ENCODE measurements at places on chromosomes 5 and 9.

- no peak for DNase-seq
Observed at GRCh38 chr5:168578538-168579487, at the start of gene PANK3. Gene PANK3, minus strand, starts transcription at chr5:168579368. Its CDS starts 85 bp downstream, at chr5:168579283.

DNA sequence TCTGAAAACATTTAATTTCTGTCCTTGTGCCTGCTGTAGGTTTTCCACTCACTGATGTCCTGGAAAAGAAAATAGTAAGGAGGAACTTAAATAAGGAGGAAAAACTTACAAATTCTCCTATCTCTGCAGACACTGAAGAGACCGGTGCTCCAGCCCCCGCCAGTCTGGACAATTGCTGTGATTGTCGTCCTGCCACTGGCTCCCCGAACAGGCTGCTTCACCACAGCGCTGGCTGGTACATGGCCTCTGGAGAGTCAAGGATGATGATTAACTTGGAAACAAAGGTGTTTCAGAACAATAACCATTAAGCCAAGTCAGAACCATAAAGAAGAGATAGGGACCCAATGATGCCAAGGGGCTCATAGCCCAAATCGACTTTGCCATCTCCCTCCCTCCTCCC, 7.3 kb downstream of the PLAC8L1 start:
- no peak for DNase-seq

DNA sequence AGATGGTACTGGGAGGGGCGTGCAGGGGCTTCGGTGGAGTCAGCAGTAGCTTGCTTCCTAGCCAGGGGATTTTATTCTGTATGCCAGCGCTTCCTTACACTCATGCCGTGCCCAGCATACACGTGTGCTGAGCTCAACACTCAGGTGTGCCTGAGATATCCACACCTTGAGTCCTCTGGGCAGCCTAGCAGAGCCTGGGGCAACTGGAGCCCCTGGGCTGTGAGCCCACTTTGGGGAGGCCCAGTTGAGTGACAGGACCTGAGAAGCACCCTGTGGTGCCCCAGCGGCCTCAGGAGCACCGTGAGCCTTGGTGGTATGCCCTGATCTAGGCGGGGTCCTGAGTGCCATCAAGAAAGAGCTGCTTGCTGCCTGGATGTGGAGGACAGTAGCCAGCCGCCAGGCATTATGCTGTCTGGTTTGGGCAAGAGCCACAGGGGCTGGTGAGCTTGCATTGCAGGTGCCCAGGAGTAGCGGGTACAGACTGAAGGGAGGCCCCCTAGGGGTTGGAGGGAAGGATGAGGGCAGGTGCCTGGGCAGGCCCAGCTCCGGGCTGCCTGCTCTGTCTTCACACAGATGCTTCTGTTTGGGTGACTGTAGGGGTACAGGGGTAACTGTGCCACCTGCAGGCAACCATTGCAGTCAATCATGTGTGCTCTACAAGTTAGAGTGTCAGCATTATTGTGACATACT, 42.9 kb downstream of the BNIP1 start:
- DNase-seq: no peak

DNA sequence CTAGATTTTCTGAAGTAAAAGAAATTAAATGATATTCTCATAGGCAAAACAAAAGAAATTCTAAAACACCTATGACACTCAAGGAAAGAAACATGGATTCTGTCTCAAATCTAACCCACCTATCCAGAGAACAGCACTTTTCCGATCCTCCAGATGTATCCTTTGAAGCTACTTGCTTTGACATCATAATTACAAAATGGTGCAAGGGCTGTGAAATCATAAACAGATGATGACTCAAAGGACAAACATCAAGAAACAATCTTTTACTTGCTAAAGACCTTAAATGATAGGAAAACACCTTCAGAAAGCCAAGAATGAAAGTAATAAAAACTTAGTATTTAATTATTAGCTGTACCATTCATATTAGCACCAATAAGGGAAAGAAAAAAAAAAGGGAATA, 202.6 kb downstream of the DENND1A start:
- DNase-seq: no peak

- no peak for DNase-seq
Observed at GRCh38 chr5:42985129-42986037, 54.7 kb downstream of the ANXA2R start.

- DNase-seq: no peak
Observed at GRCh38 chr5:143693651-143694252, 118.2 kb upstream of the HMHB1 start.

DNA sequence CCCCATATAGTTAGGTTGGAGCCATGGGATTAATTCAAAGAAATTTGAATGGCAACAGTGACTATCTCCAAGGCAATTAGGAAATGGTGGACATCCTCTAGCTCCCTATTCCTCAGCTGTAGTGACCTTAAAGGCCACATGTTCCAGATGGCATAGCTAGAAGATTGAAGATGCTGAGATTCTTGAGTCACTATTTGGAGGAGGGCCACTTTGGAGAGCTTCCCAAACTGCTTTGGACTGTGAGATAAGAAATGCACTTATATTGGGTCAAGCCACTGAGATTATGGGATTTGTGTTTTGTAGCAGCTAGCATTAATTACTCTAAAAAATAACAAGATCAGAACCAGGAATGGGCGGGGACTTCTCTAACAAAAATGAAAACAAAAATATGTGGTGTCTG, 636.2 kb upstream of the CCNG1 start:
- no peak for DNase-seq

DNA sequence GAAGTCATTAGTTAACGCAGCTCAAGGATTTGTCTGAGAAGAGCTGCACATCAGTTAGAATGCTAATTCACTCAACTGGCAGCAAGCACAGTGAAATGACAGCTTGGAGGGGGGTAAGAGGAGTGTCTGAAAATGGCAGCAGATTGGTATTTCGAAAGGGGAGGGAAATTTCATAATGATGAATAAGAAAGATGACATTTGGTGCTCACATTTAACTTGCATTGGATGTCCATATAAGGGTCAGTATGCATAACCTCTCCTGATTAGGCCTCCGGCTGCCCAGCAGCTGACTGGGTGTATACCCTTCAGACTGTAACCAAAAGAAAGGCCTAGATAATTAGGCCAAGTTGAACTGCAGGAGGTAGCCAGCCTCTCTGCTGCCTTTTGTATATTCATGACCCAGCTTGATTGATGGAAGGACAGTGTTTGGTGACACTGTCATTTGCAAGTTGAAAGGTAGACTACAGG, 131.0 kb downstream of the PBX3 start:
- no peak for DNase-seq

GRCh38 chr5:122719991-122720746, 54.7 kb upstream of the SNX2 start:
- DNase-seq: no peak

DNA sequence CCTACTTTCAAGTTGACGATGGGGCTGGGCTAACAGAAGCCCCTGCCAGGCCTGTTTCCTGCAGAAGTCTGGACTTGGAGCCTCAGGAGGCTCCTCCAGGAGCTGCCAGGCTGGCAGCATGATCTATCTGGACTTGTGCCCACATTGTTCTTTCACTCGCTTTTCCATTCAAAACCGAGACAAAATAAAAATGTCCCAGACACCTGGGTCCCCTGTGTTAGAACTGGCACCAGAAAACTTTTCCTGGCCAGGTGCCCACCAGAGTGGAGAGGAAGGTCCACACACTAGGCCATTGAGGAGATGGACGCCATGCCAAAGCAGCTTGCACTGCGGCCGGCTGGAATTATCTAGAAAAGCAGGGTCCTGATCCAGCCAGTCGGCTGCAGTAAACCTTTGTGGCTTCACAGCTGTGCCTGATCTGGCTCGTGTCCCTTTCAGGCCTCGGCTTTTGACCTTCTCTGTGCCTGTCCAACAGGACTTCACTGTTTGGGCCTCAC, 78.2 kb downstream of the GCNT1 start:
- DNase-seq: no peak

GRCh38 chr5:85813146-85813545, 804.6 kb upstream of the COX7C start:
- no peak for DNase-seq

- no peak for DNase-seq
Observed at GRCh38 chr9:19269582-19269981, 39.1 kb downstream of the DENND4C start.

GRCh38 chr5:61389609-61390008, 57.6 kb downstream of the ZSWIM6 start:
- DNase-seq: no peak

DNA sequence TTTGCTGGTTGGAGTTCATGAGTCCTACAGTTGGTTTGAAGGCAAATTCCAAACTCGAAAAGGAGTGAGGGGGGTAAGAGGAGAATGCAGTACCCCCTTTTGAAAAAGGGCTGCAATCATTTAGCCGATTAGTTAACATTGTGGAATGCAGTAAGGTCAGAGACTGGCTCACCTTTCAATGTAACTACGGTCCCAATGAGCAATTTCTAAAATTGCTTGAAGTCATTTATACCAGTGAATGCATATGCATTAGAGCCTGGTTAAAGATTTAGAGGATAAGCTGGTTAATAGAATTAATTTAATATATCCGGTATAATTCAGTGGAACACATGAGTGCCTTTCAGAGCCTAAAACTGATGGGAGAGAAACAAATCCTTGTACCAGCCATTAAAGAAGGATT, 172.6 kb upstream of the PAPPA start:
- no peak for DNase-seq

DNA sequence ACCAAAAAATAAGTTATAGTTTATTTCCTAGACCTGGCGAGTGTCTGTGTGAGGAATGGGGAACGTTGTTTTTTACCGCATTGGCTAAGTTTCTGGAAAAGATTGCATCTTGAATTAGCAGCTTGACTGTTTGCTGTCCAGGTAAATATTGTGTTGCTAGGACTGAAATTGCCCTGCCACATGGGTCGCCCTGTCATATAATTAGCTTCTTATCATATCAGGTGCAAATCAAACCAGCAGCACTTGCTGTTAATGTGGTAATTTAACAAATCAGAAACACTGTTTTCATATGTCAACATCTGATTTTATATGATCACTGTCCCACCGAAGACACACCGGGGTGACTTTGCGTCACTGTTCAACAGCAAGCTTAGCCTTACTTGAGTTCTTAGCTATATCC, 63.7 kb upstream of the ZNF622 start:
- DNase-seq: no peak

GRCh38 chr9:34332076-34332964, 3.0 kb downstream of the NUDT2 start:
- no peak for DNase-seq

DNA sequence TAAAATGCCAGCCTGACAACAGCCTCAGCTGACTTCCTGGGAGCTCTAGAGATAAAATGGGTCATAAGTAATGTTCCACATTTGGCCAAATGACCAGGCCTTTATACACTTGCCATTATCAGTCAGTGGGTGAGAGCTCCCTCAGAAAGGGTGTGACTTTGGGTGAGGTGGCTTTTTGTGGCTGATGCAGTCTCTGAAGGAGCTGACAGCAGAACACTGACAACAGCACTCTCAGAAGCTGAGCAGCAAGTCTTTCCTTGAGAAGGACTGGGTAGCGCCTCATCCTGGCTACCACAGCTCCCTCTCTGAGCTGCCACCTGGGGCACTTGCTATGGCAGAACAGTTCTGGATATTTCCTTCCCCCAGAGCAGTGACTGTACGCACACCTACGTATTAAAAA, 22.0 kb upstream of the GNAQ start:
- DNase-seq: no peak

GRCh38 chr9:111943746-111944145, 47.1 kb downstream of the UGCG start:
- no peak for DNase-seq

DNA sequence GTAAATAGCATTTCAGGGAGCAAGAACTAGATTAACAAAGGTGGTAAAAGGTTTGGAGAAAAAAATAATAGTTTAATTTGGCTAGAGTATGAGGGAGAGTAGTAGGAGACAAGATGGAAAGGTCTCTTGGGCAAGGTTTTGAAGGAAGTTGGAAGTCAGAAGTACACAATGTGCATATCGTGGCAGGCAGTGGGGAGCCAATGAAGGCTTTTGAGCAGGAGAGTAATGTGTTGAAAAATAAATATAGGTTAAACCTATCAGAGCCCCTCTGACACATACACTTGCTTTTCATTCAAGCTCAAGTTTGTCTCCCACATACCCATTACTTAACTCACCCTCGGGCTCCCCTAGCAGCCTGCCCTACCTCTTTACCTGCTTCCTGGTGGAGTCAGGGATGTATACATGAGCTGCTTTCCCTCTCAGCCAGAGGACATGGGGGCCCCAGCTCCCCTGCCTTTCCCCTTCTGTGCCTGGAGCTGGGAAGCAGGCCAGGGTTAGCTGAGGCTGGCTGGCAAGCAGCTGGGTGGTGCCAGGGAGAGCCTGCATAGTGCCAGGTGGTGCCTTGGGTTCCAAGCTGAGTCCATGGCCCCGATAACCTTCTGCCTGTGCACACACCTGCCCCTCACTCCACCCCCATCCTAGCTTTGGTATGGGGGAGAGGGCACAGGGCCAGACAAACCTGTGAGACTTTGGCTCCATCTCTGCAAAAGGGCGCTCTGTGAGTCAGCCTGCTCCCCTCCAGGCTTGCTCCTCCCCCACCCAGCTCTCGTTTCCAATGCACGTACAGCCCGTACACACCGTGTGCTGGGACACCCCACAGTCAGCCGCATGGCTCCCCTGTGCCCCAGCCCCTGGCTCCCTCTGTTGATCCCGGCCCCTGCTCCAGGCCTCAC, at the start of gene CA9:
Gene CA9, plus strand, starts transcription at position 797 of the 893 bp plus-strand sequence. Its CDS starts 32 bp downstream, at position 829.
- DNase-seq: no peak

DNA sequence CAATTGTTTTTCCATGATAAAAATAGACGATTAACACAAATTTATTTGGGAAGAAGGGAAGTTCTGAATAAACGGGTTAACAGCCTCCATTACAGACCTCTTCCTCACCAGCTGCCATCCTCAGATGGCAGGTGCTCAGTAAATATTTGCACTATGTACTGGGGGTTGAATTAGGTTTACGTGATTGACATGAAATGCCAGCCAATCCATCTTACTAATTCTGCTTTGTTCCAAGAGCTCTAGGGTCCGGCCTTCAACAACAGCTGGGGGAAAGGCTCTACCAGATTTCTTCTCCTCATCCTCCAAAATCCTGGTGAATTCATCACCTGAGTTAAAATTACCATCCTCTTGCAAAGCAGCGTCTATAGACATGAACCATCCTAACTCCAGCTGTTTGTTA, 104.6 kb downstream of the MTX3 start:
- no peak for DNase-seq

GRCh38 chr5:123397538-123397937, 25.7 kb downstream of the CEP120 start:
- DNase-seq: no peak

GRCh38 chr9:79765466-79765865, 193.7 kb downstream of the TLE4 start:
- no peak for DNase-seq

DNA sequence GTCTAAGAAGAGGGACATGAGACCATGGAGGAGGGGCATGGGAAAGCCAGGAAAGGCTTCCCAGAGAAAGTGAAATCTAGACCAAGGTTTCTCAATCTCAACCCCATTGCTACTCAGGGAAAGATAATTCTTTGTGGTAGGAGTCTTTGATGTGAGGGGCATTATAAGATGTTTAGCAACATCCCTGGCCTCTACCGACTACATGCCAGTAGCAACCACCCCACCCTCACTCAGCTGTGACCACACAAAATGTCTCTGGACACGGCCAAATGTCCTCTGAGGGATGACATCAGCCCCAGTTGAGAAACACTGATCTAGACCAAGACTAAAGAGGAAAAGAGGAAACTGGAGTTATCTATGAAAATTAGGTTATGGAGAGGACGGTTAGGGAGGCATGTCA, 298.5 kb upstream of the KIF2A start:
- DNase-seq: no peak

- no peak for DNase-seq
Observed at GRCh38 chr9:79977074-79977435, 405.3 kb downstream of the TLE4 start.
